ENCODE measurements at places on chromosomes 1 and 21.
A peak's percentile ranks its signal among the peaks of the same experiment; 100 is the strongest.

DNA sequence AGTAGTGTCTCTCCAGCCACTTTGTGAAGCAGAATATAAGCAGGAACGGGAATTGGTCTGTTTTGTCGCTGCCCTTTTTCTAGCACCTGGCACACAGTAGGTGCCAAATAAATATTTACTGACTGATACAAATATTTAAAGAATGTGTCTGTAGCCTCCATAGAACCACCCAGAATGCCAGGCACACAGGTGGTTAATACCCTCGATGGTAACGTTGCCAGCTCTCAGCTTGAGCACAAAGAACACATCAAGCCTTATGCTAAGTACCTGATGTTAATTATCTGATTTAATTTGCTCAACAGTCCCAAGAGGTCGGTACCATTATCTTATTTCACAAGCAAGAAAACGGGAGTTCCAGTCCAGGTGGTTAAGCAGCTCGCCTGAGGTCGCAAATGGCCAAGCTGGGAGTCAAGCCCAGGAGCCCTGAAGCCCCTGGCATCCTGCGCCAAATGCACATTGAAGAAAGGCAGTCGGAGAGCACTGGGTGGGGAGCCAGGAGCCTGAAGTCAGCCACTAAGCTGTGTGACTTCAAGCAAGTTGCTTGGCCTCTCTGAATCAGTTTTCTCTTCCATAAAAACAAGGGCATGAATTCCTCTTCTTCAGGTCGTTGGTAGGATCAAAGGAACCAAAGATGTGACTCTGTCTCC, 26.4 kb downstream of the HSPG2 start:
- no peak for DNase-seq

DNA sequence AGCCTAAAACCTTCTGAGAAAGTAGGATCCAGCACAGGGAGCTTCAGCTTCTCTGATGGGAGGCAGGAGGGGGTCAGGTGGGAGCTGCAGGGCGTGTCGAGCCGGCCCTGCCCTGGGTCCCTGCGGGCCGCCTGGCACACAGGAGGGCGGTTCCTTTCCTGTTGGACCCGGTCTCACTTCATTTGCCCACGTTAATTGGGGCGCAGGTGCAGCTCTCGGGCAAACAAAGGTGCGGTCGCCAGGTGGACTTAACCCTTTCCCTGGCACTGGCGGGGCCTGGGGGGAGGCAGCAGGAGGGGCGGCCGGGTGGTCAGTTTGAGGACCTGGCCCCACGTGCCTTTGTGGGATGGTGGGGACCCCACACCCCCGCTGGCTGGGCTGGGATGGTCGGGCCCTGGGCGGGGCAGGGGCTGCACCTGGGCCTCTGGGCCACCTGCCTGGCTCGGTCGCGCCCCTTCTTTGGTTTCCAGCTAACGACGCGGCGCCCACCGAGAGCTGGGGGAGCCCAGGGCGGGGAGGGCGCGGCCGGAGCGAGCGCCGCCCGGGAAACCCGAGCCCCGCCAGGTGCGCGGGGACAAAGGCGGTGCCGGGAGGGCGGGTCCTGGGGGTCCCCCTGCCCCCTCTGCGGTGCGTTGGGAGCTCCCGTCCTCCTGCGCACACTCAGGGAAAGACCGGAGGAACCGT, 20.8 kb upstream of the C1orf159 start:
- no peak for DNase-seq

DNA sequence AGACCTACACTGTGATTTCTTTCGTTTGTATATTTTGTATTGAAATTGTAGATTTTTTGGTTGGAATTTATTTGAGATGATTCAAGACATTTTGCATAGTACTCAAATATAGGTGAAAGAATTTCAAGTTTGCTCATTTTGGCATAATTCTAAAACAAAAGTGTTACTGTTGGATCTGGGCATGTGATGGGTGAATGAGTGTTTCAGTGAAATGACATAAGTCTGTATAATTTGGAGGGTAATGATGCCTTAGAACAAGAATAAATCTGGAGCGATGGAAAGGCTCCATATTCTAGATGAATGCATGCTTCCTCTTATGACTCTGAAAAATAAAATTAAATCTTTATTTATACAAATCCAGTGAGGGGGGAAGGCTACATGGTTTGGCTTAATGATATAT, 41.0 kb downstream of the NFIA start:
- no peak for DNase-seq

DNA sequence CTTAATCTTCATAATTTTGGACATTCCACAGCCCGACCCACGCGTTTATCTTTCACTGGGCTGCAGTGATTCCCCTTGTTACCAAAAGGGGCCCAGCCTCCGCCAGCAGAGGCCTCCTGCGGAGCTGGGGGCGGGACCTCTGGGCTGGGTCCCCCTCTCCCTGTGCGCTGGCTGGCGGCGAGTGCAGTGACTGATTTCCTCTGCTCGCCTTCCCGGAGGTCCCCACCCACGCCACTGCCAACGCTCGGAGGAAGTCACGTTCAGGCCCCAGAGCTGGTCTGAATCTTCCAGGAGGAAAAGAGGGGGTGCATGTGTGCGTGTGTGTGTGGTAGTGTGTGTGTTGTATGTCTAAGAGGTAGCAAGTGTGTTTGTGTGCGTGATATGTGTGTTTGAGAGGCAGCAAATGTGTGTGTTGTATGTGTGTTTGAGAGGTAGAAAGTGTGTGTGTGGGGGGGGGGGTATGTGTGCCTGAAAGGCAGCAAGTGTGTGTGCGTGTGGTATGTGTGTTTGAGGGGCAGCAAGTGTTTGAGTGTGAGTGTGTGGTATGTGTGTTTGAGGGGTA, 35.0 kb upstream of the JAK1 start:
- DNase-seq, result peak; percentile 72

- DNase-seq, result peak; percentile 73
These were observed 84.6 kb downstream of the SYT2 start for GRCh38 chr1:202625416-202626360.

DNA sequence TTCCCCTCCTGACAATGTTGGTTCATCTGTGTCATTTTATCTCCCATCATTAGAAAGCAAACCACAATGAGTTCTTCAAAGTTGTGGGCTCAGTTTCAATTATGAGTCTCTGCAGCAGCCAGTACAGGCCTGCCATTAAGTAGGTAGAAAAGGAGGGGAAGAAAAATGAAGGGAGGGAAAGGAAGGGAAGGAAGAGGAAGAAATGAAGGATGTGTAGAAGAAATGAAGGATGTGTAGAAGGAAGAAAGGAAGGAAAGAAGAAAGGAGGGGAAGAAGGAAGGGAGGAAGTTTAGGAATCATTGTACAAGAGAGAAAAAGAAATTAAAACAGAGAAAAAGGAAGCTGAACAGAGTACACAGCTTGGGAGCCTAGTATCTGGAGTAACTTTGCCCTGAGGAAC, 498.3 kb upstream of the DAB1 start:
- no peak for DNase-seq

- DNase-seq, result no peak
These were observed 23.3 kb downstream of the CYP2J2 start for GRCh38 chr1:59903141-59903754.

DNA sequence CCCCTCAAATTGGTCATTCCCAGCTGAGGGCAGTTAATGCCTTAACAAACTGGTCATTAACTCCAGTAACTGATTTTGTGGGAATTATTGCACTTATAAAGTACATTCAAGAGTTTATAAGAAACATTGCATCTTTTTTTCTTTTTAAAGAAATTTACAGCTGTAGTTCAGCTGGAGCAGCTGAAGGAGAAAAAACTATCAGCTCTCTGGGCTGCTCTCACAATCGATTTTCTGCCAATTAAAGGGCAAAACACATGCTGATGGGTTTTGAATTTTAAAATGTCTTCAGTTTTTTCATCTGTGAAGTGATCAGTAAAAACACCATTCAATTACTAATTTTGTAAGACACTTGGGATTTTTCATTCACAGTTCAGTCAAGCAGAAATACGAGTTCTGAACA, 74.7 kb downstream of the KIFAP3 start:
- DNase-seq, result peak; percentile 41

DNA sequence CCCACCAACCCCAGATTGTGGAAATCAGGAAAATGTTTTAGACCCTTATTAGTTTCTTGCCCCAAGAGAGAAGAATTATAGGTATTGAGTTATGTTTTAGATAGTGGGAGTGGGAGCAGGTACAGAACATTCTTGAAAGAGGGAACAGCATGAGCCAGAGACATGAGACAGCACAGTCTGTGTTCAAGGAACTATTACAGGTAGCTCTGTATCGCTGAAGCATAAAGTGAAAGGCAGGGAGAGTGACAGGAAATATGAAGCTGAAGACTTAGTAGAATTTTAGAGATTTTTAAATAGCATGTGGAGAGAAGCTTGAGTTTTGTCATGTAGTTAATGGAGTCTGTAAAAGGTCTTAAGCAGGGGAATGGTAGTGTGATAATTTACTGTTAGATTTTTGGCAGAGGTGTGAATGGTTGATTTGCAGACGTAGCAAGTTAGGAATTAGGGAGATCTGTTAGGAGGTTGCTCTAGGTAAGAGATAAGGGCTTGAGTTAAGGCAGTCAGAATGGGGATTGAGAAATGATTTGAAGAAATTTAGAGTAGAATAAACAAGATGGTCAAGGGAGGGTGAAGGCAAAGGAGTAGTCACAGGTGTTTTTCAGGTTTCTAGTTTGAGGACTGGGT, 11.6 kb downstream of the SUCO start:
- DNase-seq, result no peak

- DNase-seq, result peak; percentile 56
These were observed 841 bp downstream of the SNX27 start for GRCh38 chr1:151612501-151613281.

GRCh38 chr1:3453891-3454810, at the start of gene ARHGEF16:
TSS of gene ARHGEF16 (plus strand) at chr1:3454665. CDS start at chr1:3463085, 8,420 bp downstream.
- no peak for DNase-seq

- no peak for DNase-seq
These were observed 13.9 kb upstream of the LY9 start for GRCh38 chr1:160781914-160782689.

DNA sequence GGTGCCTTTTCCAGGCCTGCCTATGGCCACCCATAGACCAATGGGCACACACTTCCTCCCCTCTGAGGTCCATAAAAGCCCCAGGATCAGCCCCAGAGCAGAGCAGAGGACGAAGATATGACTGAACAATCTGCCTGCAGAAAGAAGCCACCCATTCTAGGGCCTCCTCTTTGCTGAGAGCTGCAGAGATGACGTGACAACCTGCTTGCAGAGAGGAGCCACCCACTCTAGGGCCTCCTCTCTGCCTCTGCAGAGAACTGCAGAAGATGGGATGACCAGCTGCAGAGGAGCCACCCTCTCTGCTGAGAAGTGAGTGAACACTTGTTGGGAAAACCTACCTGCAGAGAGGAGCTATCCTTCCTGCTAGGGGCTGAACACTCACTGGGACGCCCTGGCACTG, 79.7 kb downstream of the SCMH1 start:
- DNase-seq, result no peak

DNA sequence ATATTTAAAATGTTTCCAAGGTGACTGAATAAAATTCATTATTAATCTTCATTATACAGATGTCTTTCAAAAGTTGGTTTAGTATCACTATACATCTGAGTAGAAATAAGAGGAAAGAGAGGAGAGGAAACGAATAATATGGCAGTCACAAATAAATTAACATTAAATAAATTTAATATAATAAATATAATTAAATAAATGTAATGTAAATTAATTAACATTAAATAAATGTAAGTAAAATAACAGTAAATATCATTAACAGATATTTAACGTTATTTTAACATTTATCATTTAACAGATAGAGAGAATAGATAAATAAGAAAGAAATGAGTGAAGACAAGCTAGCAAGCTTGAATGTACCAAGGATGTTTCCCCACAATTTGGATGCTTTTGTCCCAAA, 592.7 kb downstream of the NEGR1 start:
- DNase-seq, result no peak

- no peak for DNase-seq
These were observed 14.4 kb downstream of the RALGPS2 start for GRCh38 chr1:178739285-178740045.

- DNase-seq, result peak; percentile 91
These were observed 34.0 kb downstream of the ELK4 start for GRCh38 chr1:205597691-205598314.

DNA sequence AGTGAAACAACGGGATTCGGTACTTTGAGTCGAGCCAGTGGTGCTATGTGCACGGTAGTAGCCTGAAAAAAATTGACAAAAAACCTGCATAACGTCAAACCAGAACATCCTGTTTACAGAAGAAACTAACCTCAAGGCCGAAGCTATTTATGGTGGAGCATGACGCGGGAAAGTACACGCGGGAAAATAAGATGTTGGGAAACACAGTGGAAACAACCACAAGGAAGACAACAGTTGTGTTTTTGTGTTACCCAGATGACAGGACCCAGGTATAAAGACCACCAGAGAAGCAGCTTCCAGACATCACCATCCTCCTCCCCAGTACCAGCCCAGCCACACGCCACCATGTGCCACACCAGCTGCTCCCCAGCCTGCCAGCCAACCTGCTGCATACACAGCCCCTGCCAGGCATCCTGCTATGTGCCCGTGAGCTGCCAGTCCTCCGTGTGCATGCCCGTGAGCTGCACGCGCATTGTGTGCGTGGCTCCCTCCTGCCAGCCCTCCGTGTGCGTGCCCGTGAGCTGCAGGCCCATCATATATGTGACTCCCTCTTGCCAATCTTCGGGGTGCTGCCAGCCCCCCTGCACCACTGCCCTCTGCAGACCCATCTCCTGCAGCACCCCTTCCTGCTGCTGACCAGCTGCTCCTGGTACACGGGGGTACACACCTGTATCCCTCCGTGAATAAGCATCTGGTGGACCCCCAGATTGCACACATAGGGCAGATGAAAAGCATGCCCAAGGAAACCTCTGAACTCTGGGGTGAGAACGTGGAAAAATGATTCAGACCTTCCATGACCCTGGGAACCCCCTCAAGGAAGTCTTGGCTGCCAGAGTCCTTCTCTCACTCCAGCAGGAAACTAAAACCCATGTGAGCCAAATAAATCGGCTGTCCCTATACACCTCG, at the start of gene KRTAP12-3:
TSS of gene KRTAP12-3 (plus strand) at position 298 of the 906 bp plus-strand sequence. CDS start at position 346, 48 bp downstream.
- DNase-seq, result no peak

- DNase-seq, result no peak
These were observed 30.0 kb downstream of the C2CD2 start for GRCh38 chr21:41923631-41924367.

- peak; percentile 79 for DNase-seq
These were observed at the start of gene TIAM1 for GRCh38 chr21:31343680-31344480. TSS of gene TIAM1 (minus strand) at chr21:31344261. CDS start at chr21:31266972, 77,289 bp downstream.

DNA sequence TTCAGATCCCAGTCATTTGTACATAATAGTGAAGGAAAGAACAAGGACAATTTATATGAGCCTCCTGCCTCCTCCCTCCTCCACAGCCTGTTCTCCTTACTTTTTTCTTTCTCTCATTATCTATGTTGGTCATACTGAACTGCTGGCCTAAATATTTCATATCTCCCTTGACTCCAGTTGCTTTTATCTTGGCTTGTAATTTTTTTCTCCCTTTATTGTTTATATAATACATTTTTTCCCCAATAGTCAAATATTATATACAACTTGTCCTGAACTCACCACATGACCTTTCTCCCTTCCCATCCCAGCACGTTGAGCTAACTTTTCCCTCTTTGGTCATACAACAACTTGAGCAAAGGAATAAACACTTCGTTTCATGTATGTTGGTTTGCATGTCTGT, 752.1 kb downstream of the LTN1 start:
- no peak for DNase-seq

- DNase-seq, result peak; percentile 87
These were observed 1.2 kb upstream of the NEGR1 start for GRCh38 chr1:72283307-72284083.

- DNase-seq, result no peak
These were observed 24.5 kb upstream of the RGS1 start for GRCh38 chr1:192550922-192551534.
